Gastroesophageal sphincter (tissue), 4 donors: ENCODE measurements at places on chromosomes 2 and 18.

GRCh38 chr18:79458917-79459803 lies 63.4 kb downstream of the NFATC1 start:
- ATAC-seq, result no peak

DNA sequence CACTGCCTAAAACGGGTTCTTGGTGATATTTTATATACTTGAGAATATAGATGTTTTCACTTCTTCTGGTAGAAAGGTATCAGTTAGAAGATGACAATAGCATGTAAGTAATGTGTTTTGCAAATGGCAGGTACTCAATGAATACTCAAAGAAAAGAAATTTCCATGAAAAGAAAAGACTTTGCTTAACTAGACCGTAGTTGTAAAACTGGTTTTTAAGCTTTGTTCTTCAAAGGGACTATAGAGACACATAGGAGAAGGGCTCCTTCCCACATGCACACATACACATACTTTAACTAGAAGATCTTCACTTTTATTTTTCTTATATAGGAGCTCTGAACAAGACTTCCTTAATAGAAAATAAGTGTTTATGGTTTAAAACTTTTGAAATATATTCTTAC lies 215.3 kb upstream of the RND3 start:
- no peak for ATAC-seq

GRCh38 chr2:45390441-45390840 lies 220.6 kb downstream of the SRBD1 start:
- no peak for ATAC-seq

DNA sequence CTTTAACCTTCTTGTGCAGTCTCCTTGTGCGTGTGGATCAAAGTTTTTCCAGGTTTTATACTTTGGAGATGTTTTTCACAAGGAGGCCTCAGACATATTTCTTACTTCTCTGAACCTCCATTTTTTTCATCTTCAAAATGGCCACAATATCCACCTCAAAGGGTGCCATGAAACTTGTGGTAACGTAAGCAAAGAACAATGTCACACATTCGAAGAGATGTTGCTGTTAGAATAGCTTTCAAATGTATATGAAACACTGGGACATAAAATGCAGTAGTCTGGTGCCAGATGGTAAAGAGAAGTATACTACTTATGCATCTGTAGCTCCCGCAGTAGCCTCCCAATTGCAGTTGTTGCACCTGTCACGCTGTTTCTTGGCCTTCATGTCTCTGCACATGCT lies 2.6 kb upstream of the KRCC1 start:
- no peak for ATAC-seq

DNA sequence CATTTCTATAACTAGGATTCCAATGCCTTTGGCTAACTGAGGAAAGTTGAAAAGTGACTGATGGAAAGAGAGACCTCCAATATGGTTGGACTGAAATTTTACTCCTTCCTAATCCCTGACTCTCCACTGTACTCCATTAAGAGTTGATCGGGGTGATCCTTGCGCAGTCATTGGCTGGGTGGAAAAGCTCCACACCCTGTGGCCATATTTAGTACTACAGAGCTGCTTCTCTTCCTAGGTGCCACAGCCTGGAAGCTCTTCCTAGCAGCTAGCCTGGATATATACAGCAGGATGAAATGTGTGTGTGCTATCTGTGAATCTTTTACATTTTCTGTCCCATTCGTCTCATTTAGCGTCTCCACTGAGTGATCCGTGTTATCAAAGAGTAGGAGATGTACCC lies 71.2 kb downstream of the MEP1B start:
- no peak for ATAC-seq

DNA sequence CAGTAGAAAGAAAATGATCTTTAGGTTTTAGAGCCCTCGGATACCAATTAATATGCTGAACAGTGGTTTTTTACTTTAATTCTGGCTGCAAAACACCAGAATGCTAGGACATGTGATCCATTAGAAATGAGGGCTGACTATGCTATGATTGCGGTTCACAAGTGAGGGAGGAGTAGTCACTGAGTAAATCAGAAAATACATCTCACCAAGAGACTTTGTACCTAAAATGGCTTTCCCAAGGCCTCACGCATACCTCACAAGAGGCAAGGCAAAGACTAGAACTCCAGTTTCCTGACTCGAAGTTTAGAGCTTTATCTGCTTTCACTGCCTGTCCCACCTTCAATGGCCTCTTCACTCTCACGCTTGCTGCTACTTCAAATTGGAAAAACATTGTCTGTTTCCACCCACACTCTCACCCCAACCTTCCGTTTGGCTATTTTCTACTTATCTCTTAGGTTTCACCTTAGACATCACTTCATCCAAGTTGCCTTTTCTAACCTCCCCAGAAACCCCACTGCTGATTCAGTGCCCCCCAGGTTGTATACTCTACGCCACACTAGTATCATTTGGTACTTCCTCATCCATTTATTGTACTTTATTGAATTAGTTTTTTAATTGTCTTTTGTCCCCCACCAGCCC lies 5.1 kb upstream of the MBD2 start:
- no peak for ATAC-seq

DNA sequence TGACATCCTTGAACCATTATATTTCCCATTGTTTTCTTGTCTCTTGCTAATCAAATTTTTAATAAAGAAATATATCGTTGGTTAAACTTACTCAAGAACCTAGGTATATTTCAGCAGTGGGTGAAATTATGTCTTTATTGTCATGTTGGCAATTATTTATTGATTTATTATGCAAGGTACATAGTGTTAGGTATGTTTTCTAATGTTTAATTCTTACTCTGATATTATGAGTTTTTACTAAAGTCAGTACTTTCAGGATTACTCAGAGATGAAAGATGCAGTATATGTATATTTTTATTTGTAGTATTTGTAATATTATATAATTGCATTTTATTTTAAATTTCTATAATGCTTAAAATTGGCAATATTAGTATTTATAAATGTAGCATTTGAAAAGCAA lies 46.9 kb downstream of the PSMD14 start:
- no peak for ATAC-seq

DNA sequence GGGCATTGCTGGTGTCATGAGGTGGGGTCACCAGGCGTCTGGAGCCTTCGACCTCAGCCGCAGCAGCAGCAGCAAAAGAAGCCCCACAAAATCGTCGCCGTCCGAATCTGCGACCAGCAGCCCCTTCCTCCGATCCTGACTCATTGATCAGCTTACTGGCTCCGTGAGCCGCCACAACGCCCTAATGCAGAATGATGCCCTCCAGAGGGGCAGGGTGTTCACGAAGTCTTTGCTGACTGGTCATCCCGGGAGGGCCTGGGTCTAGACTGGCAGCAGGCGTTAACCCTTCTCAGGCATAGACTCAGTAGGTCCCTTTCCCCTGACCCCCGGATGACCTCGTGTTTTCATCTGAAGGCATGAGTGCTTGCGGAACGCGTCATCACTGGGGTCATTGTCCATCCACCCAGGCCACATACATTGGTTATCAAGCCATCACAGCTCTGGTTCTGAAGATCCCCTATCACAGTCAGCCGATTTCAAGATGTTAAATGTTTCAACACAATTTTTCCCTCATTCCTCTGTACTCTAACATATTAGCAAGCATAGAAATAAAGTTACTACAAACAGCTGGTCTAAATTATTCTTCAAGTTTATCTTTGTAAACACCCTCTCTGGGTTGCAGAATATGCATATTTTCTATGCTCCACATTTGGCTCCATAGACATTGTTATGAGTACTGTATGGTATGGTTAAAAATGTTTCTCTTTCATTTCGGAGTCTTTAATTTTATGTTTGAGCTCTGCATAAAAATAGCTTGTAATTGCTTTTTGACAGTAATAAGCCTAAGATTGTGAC lies 83.3 kb upstream of the SALL3 start:
- ATAC-seq, result no peak

- ATAC-seq, result no peak
Measured at GRCh38 chr18:1481577-1481976, 576.9 kb downstream of the ADCYAP1 start.

DNA sequence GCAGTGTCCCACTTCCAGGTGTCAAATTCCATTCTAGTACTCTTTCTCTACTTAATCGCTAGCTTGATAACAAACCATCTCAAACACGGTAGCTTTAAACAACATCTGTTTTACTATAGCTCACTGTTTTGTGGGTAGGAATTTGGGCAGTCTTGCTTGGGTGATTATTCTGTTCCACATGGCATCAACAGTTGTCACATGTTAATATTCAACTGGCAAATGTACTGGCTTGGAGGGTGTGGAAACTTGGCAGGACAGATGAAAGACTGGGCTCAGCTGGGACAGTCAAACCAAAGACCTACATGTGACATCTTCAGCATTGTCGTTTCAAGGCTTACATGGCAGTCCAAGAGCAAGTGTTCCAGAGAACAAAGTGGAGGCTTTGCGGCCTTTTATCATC lies 241.8 kb downstream of the PTH2R start:
- ATAC-seq, result no peak

DNA sequence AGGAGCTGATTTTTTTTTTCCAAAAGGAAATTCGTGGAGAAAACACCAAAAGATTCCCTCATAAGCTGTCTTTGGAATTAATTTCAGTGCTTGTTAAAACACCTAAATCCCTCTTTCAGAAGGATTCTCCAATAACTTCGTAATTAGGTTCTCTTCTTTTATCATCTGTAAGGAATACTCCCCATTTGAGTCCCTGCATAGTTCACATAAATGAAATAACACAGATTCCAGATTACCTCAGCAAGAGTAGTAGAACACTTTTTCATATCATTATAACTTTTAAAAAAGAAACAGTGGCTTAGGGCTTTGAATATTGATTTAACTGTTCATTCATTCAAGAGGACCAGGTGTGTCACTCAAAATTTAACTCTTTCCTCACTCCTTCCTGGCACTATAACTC lies 55.5 kb downstream of the ARHGAP28 start:
- no peak for ATAC-seq

DNA sequence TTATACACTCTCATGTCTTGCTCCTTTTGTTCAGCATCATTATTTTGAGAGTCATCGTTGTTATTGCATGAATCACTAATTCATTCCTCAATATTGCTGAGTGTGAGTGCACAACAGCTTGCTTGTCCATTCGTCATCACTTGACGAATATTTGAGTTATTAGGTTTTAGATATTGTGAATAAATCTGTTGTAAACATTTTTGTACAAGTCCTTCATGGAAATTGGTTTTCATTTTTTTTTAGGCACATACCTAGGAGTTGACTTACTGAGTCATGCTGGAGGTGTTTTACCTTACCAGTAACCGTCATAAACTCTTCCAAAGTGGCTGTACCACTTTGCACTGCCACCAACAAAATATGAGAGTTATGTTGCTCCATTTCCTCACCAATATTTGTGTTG lies 84.2 kb upstream of the NCK2 start:
- no peak for ATAC-seq

DNA sequence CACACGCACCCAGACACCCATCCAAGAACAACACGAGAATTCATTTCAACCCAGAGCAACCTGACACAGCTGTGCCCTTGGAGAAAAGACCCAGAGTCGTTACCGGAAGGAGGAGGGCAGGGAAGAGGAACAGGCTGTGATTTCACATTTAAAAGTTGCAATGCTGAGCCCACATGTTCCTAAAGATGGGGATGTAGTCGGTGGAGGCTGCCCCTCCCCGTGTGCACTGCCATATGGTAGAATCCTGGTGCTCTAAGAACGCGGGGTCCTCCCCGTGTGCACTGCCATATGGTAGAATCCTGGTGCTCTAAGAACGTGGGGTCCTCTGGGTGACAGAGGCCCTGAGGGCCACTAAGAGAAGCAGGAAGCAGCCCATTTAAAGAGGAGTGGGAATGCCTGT lies 10.9 kb downstream of the MTERF4 start:
- ATAC-seq, result no peak

DNA sequence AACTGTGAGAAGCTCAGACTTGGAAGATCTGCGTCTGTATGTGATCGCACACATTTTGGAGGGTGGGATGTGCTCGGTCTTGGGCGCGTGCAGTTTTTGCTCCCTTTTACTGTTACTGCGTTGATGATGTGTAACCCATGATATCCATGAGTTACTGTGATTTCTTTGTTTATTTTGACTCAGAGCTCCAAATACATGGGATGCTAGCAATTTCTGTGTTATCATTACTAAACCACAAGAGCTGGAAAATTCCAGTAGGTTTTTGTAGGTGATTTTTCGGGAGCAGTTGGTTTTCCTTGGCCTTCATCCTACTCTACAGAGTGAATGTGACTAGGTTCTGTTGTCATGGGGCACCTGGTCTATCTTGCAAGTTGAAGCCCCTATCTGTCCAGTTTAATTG lies 124.2 kb downstream of the AGAP1 start:
- ATAC-seq, result no peak

DNA sequence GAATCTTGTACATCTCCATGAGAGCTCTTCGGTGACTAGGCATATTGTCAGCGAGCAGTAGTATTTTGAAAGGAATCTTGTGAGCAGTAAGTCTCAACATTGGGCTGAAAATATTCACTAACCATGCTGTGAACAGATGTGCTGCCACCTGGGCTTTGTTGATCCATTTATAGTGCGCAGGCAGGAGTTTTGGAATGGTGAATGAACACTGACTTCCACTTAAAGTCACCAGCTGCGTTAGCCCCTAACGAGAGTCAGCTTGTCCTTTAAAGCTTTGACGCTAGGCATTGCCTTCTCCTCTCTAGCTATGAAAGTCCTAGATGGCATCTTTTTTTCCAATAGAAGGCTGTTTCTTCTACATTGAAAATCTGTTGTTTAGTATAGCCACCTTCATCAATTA lies 4.1 kb downstream of the ASB1 start:
- no peak for ATAC-seq

- ATAC-seq, result peak; percentile 42
Measured at GRCh38 chr2:85266146-85267041, 61.4 kb downstream of the TGOLN2 start.

DNA sequence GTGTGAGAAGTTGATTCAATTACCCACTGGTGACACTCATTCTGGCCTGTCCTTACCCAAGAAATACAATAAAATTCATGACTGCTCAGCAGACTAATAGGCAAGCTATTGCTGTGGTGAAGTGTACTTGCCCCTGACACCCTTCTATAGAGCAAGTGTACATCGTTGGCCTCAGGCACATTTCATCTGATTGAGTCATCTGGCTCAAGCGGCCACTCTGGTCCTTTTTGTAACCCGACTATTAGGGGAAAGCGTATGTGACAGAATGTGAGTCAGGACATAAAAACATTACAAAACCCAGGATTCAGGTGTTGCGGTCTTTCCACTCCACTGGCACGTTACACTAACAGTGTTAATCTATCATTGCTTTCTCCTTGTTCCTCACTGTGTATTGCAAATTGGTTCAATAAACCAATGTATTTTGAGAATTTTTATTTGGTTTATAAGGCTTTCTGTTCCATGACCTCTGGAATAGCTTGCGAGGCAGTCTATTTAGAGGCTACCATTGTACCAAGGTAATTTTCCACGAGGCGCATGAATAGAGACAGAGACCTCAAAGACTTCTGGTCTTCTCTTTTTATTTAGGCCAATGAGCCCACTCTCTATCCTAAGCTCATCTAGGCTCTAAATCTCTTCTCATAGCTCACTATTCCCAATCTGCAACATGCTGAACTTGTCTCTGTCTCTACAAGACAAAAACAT lies 10.2 kb upstream of the TTC32 start:
- no peak for ATAC-seq
